ENCODE measurements at places on chromosomes 4 and X.

DNA sequence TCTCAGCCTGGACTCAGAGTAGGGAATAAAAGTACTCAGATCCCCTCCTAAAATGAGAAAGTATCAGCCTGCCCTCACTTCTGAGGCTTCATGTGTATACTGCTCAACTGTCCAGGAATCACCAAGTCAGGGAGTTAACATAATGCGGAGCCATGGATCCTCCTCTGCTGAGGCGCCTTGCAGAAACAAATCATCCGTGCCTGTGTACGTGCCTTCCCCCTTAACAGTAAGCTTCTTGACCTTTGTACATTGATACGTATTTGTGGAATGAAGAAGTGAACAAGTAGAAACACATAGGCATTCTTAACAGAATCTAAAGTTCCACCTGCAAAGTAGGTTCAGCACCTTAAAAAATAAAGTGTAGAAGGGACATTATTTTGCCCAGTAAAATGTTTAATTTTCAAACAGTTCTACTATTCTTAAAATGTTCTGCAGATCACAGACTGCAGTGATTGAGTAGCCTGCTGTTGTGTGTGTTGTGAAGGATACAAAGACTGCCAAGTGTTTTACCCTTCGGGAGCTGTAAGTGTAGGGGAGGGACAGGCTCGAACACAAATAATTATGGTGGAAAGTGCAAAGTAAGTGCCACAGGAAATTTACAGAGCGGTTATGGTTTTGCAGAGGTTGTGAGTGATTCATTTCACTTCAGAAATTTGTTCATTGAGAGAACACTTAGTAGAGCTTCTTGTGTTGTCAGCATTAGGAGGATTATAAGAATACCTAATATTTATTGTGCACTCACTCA, 61.9 kb downstream of the ARHGAP10 start:
- no peak for DNase-seq

GRCh38 chr4:119136546-119136945, 914 bp downstream of the MYOZ2 start:
- no peak for DNase-seq

DNA sequence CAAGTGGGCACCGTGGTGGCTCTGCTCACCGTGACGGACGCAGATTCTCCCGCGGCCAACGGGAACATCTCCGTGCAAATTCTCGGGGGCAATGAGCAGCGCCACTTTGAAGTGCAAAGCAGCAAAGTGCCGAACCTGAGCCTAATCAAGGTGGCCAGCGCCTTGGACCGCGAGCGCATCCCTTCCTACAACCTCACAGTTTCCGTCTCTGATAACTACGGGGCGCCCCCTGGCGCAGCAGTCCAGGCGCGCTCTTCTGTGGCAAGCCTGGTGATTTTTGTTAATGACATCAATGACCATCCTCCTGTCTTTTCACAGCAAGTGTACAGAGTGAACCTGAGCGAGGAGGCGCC, 2.7 kb downstream of the FAT4 start:
- DNase-seq = no peak

DNA sequence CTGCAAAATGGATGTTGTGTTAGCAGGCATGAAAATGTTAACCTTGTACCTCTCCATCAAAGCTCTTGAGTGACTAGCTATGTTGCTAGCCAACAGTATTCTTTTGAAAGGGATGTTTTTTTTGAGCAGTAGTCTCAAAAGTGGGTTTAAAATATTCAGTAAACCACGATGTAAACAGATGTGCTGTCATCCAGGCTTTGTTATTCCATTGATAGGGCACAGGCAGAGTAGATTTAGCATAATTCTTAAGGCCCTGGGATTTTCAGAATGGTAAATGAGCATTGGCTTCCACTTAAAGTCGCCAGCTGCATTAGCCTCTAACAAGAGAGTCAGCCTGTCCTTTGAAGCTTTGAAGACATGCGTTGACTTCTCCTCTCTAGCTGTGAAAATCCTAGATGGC, 18.4 kb downstream of the FGF2 start:
- DNase-seq = no peak

DNA sequence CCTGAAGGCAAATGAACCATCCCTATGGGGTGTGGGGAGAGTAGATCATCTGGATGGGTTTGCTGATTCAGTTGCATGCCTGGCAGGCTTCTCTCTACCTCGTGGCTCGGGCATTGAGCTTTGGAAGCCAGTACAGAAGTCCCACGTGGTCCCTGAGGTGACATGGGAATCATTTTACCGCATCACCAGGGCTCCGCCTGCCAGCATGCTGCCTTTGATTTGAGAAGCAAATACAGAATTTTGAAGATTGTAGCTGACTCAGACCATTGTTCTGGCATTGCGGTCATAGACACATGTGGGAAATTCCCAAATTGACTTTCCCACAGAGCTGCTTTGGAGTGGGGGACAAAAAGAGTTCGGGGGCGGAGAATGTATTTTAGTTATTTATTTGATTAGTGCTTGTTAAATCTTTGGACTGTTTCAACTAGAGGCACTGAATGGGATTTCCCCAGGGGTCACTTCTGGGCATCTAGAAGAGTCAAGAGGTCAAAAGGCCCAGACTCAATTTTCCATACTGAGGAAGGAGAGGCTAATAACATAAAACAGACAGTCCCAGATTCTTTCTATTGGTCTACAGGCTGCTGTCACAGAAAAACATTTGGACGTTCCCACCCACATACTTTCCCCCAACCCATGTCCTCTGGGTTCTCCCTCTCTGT, 79.3 kb downstream of the NHSL2 start:
- no peak for DNase-seq

GRCh38 chr4:170051402-170051801, 25.2 kb upstream of the MFAP3L start:
- DNase-seq = no peak

DNA sequence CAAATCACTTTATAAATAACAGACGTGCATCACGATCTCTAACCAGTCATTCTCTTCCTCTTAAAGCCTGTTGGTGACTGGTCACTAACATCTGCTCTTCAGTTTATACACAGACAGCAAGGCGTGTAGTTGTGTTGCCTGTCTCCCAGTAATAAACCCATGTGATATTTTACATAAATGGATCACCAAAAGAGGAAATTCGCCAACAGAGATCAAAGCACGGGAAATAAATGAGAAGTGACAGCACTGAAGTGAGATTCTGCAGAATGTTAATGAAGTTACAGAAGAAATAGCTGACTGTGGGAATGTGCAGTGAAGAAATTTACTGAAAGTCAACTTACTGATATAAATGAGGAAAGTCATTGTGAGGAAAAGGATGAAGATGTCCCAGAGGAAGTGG, 47.0 kb downstream of the AFF1 start:
- no peak for DNase-seq

DNA sequence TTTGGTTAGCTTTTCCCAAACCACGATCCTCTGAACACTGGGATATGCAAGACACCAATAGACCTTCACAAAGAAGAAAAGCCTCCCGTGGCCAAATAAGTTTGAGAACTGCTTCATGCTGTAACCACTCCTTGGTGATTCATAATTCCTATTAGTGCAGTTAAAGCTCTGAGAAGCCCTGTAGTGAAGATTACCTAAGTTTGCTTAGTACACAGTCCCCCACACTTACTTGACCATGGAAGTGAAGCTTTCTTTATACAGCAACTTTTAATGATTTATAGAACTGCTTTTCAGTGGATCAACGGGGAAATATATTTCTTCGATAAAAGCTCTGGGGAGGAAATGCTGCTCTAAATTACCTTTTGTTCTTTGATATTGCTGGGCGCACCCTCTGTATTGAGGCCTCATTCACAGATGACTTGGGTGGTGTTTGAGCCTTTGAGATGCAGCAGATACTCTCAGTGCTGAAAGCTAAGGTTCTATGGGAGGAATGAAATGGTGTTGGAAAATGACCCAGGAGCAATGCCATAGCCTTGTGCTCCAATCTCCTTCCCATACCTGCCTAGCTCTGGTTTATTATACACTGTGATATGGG, 67.4 kb downstream of the CBLL2 start:
- no peak for DNase-seq

- no peak for DNase-seq
Measured at GRCh38 chr4:61296144-61296543, 96.0 kb downstream of the ADGRL3 start.

DNA sequence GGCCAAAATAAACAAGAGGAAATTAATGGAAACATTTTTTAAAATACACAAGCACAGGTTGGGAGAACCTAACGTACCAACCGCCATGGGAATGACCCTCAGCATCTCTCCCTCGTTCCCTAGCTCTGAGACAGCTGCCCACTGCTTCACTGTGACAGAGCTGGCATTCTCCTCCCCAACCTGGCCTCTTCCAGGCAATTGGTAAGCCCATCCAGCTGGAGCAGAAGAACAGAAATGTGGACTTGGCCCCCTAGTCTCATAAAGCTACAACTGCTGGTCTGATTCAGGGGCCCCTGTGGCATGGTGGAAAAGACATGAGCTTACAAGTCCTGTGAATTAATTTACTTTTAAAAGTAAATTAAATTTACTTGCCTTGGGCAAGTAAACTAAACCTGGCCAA, 245.1 kb downstream of the PTTG2 start:
- no peak for DNase-seq

GRCh38 chrX:103831342-103831802, 685 bp downstream of the RAB9B start:
- no peak for DNase-seq

DNA sequence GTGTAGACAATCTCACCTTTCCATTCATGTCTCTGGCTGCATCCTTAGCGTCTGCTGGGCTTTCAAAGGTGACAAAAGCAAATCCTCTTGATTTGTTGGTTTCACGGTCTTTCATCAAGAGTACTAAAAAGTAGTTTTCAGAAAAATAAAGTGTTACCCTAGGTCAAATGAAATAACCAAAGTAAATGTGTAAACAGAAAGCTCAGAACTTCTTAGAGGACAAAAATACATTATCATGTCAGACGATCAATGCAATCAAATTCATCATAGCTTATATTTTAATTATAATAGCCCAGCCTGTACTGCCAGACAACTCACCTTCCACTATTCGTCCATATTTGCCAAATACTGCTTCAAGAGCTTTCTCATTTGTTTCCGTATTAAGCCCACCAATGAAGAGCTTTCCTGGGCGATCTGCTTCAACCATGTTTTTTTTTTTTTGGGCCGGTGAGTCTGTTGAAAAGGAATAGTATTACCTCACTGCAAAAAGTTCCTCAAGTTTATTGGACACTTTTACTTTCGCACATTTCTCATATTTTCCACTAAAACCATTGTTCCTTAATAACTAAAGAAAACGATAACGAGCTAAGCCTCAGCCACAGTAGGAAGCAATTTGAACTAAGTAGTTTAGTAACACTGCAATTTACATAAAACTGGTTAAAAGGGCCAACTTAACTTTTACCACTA, 1.4 kb downstream of the RBMX start:
- DNase-seq = no peak

DNA sequence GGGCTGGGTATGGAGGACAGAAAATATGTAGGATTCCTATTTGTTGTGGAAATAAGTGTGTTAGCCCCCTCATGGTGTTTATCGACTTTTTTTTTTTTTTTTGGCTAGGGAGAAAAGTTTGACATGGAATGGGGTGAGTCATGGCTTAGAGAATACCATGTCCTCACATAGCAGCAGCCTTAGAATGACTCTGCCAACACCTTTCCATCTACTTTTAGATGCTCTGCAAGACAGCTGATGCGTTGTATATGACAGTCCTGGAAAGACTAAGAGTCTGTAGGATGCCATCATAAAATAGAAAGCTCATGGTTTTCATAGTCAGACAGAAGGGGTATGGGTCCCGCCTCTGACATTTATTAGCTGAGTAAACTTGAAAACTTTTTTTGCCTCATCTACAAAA, 37.7 kb downstream of the MTTP start:
- DNase-seq = no peak

DNA sequence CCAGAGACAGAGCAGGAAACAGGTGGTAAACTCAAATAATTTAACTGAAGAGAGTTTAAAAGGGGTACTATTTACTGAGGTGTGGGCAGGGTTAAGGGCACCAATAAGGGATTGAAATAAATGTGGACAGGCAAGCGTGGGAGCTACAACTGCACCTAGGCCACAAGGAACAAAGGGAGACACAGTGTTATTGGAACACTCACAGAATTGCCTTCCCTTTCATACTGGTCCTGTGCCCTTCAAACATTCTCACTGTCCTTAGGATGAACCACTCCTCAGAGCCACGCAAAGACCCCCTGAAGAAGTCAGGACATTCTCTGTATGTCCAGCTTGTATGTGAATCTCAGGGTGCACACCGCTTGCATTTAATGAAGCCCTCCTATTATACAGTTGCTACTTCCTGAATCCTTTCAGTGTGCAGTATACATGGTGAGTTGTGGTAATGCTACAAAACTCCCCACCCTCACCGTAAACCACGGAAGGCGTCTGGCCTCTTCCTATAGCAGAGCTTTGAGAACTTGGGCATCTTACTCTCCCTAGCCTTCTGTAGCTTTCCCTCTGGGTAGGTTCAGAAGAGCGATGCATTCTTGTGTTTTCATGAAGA, 9.6 kb upstream of the MRPL1 start:
- DNase-seq = peak; percentile 53

DNA sequence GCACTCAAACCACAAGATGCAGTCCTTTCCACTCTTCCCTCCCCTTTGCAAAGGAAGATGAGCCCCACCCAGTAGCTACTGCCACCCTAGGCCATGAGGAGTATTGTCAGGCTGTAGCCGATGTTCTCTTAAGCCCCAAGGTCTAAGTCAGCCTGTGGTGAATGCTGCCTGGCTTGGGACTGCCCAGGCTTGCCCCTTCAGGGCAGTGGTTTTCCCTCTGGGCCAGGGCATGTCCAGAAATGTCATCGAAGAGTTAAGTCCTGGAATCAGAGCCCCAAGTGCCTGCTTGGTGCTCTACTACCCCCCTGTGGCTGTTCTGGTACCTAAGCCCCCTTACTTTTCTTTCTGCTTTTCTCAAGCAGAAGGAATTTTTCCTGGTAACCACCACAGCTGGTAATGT, 11.8 kb upstream of the PGK1 start:
- DNase-seq = no peak

DNA sequence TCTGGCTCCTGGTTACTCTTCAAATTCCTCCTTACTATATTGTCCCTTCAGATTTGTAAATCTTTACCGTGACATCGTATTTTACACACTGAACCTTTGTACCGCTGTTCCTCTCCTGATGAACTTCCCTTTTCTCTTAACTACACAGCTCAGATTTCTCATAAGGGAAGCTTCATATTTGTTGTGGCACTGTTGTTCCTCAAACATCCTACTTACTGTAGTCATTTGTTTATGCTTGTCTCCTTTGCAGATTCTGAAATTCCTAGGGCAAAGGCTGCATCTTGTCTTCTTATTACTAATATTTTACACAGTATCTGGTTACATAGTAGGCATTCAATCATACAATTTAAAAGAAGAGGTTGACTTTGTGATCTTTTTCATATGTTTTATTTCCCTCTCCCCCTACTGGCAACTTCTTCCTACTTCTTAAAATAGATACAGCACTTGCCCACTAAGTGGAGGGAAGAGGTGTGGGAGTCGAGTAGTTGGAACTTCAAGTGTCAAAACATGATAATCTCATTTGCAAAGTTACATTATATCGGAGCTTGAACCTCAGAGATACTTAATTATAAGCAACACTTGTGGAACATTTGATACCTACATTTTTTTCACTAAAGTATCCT, 50.0 kb downstream of the TET2 start:
- peak; percentile 21 for DNase-seq

DNA sequence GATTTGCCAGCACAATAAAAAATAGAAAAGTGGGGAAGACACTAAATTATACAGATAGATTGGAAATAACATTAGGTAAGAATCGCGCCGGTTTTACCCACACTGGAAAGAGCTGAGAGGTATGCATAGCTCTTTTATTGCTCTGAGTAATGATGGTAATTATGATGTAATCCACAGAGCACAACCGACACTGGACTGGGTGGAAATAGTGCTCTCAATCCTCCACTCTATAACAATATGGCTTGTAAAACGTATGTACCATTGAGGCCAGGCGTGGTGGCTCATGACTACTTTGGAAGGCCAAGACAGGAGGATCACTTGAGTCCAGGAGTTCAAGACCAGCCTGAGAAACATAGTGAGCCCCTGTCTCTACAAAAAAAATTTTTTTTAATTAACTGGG, 104.3 kb upstream of the RAPGEF2 start:
- no peak for DNase-seq

All from KG1 (cell line).